ENCODE measurements at places on chromosomes 4 and X.

- no peak for DNase-seq
These were observed 51.3 kb downstream of the RUFY3 start for GRCh38 chr4:70772929-70773555.

DNA sequence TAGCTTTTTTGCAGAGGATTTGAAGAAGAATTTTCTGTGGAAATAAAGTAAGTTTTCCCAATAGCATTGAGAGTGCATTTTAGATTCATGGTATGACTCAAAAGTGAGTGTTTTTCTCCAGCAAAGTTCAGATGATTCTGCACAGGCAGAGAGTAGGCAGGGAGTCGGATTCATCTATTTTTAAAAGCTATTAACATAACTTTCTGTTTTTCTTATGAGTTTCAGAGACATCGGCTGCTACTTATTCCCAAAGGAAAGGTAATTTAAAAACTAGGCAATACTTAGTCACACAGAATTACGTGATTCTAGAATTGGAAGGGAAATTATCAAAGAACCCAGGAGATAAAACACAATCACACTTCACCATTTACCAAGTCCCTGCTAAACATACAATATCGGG is 4.4 kb downstream of the CCDC110 start:
- DNase-seq: no peak

DNA sequence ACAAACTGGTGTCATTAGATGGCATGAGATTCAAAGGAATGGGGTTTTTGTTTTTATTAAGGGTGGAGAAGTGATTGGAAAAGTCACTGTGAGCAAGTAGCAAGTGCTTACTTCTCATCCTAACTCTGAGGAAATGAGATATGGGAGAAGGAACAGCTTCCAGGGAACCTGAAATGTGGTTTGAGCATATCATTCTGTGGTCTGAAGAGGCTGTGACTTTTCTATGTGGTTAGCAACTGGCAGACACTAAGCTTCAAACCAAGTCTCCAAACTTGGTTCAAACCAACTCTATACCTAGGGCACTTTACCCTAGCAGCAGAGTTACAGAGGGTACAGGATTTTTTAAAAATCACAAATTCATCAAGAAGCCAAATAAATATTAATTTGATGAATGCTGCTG is 58.2 kb downstream of the DCLK2 start:
- DNase-seq: no peak

- peak; percentile 13 for DNase-seq
These were observed 665 bp downstream of the TIGD2 start for GRCh38 chr4:89111833-89112563.

- no peak for DNase-seq
These were observed 53.9 kb downstream of the DMP1 start for GRCh38 chr4:87704001-87704400.

DNA sequence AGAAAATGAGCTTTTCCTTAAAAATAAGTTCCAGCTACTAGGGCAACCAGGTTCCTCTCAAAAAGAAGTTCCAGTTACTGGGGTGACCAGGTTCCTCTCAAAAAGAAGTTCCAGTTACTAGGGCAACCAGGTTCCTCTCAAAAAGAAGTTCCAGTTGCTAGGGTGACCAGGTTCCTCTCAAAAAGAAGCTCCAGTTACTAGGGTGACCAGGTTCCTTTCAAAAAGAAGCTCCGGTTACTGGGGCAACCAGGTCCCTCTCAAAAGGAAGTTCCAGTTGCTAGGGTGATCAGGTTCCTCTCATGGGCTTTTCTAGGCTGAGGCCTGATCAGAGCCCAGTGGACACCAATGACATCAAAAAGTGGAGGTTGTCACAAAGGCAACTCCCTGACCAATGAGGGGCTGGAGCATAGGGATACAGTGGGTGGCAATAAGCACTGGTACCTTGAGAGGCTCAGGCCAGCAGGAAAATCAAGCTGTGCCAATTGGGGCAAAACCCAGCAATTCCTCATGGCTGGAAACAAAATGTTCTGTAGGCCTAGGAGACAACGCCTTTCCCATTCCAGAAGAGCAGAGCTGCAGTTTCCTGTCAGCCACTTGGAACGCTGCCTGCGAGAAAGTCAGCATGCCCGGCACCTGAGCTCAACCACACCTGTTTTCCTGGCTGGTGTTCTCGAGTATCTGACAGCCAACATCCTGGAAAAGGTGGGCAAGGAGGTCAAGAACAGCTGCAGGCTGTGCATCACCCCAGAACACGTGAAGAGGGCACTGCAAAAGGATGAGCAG is 12.3 kb upstream of the SYTL5 start:
- no peak for DNase-seq

- DNase-seq: no peak
These were observed 6.8 kb downstream of the AKAP17A start for GRCh38 chrX:1598021-1598875.

DNA sequence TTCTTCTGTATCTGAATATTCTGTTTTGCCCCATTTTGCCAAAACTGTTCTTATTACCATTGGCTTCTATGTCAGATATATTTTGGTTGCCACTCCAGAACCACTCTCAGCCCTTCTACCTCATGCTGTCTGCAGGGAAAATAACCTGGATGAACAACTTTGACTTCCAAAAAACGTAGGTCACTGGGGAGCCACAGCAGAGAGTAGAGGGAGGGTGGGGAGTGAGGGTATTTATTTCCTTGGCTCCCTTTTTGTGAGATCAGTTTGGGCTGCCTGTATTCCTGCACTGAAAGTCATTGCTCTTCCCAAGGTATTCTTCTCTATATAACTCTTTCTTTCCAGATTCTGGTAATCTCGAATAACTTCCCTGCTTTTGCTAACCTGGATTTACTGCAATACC is 6.3 kb downstream of the BMPR1B start:
- DNase-seq: no peak

- no peak for DNase-seq
These were observed 198.5 kb downstream of the FBXO8 start for GRCh38 chr4:174084981-174085380.

DNA sequence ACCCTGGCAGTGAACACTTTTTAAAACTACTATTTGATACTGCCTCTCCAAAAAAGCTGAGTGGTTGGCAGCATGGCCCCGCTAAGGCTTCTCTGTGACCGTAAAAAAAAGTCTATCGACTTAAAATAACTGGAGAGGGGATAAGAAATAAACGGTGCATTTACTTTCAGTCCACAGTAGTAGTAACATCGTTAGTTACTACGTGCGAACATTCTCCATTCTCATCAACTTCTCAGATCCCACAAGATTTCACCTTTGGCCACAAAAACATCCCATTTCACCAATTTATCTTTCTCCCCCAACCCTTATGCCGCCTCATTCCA is 524 bp upstream of the EXOSC9 start:
- no peak for DNase-seq

DNA sequence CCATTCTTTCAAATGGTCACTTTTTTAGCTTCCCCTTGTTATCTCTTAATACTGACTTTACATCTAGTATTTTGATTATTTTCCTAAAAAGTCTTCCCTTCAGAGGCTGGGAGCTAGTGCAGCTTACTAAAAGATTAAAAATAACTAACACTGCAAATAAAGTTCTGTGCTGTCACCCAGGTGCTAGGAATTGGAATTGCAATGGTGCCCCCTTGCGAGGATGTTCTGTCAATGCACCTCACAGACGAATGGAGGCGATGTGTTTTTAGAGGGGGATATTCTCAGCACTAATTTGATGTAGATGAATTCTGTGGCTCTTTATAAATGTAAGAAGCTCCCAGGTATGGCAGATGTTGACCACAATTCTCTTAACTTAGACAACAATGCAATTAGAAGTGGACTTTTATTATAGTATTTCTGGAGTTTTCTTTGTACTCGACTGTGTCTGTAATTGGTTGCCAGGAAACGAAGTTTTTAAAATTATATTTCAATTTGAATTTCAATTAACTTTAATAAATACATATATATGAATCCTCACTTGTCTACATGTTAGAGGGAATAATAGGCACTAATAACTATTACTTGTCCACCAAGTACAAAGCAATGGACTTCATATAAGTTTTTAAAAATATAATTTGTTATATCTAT is 22.0 kb upstream of the SMIM31 start:
- peak; percentile 67 for DNase-seq

DNA sequence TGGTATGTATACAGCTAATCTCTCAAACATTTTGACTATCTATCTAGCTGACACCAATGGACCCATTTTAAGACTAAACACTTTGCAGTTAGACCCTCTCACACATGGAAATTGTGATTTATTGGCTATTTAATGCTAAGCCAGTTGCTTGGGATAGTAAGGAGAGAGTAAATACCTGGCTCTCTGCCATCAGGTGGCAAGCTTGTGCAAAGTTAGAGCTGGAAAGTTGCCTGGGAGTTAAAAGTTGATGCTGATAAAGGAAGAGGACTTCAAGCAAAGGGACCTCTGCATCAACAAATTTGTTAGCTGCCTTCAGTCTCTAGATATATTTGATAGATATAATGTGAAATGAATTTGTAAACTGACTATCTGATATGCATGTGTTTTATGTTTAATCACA is 61.1 kb downstream of the PACRGL start:
- DNase-seq: no peak

DNA sequence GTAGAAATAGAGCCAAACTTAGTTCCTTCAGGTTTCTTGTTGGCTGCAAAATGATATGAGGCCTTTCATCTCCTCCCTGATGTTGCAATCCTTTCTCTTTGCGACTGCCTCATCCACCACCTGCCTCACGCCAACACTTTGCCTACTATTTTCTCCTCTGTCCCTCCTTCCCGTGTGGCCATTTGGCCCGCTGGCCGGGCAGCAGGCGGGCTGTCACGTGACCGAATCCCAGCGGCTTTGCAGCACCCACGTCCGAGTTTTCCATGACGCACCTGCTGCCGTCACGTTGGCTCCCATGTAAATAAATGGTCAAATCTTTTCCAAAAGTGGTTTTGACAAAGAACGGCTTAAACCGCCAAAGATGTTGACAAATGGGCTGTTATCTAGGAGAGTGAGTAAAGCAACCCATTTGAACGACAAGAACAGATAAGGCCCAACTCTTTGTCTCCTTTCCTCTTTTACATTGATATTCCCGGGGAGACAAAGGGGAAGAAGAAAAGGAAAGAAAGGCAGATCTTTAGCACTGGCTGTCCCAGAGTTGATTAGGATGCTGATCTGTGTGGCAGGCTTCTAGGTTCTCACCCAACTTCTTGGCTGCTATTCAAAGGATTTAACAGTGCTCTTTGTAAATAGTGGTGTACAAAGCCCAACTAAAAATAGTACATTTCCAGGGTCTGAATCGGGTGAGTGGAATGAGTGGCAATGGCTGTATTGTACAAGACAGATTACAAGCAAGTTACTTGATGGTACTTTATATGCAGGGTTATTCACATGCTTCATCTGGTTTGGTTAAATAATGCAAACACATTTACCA is 174.2 kb upstream of the JADE1 start:
- no peak for DNase-seq

DNA sequence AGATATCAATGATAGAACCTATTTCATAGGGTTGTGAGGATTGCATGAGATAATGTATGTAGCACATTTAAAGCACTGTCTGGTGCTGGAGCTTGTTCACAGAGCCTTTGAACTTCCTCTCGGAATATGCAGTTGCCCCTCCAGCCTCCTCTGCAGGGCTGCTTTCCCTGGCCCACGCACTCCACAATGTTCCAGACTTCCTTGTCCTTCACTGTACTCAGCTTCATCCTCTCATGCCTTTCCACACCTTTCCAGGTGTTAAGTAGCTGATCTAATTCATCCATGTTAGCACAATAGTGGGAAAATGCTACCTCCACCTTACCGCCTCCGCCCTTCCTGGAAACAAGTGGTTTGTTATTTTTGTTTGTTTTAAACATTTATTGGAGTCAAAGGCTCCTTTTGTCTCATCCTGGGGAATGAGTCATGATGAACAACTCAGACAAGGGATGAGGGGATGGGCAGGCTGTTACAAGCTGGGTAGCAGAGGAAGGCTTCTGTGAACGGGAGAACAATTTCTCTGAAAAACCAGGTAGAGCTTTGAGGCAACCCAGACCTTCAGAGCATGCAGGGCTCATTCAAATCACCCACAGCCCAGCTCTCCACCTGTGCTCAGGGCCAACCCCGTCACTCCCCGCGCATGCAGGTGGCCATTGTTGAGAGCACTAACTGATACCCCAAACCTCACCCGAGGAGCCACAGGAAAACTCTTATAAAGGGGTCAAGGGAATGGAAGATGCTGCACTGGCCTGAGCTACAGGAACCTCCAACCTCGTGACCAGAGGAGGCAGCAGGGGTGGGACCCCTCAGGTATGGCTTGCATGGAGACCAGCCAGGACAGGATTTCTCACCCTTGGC is 84.9 kb upstream of the TBL1X start:
- peak; percentile 21 for DNase-seq

DNA sequence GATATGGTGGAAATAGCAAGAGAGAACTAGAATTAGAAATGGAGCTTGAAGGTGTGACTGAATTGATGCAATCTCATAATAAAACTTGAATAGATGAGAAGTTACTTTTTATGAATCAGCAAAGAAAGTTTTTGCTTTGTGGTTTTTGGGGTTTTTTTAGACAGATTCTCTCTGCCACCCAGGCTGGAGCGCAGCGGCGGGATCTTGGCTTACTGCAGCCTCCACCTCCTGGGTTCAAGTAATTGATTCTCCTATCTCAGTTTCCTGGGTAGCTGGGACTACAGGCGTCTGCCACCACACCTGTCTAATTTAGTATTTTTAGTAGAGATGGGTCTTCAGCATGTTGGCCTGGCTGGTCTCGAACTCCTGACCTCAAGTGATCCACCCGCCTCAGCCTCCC is 23.7 kb upstream of the NEIL3 start:
- no peak for DNase-seq
